Activated T-cell treated with anti-CD3 and anti-CD28 coated beads, Interleukin-2, amount 50 U/mL, for 1 hour (primary cell): ENCODE measurements at places on chromosomes 2 and 18.
A peak's percentile ranks its signal among the peaks of the same experiment; 100 is the strongest.

DNA sequence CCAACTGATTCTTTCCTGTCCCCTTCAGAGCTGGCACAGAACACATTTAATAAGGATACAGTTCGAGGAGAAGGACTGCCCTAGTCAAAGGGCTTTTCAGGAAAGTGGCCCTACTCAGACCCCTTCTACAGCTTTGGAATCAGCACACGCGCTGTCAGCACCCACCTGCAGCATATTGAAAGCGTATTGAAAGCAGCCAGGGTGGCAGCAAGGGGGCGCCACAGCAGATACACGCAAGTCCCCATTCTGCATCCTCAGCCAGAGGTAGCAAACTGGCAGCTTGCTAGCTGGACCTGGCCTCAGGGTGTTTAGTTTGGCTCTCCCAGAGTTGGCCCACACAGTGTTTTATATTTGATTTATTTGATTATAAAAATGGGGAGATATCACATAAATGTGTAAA, 101.0 kb upstream of the NT5C1B start:
- no peak for DNase-seq

DNA sequence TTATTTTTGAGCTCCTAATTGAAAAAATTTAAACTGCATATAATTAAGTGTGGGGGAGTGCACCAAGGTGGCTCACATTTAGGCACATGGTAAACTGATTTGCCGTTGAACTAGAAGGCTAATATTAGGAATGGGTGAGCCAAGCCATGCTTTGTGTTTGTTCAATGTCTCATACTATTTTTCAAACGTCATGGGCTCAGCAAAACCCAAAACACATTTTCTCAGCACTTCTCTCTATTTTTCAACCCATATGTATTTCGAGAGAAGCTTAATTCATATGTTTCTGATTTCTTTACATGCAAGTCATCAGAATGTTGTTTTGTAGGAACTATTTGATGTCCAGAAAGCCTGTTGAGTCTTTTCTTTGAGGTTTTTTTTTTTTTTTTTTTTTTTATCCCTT, 291.2 kb downstream of the TCF4 start:
- DNase-seq = no peak

DNA sequence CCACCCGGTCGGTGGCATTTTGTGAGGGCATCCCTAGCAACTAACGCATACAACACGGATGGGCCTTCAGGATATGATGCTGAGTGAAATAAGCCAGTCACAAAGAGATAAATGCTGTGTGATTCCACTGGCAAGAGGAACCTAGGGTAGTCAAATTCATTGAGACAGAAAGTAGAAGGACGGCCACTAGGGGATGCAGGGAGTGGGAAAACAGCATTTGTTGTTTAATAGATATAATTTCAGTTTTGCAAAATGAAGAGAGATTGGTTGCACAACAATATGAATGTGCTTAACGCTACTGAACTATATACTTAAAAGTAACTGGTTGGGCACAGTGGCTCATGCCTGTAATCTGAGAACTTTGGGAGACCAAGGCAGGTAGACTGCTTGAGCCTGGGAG, 112.9 kb downstream of the AFF3 start:
- DNase-seq = no peak

DNA sequence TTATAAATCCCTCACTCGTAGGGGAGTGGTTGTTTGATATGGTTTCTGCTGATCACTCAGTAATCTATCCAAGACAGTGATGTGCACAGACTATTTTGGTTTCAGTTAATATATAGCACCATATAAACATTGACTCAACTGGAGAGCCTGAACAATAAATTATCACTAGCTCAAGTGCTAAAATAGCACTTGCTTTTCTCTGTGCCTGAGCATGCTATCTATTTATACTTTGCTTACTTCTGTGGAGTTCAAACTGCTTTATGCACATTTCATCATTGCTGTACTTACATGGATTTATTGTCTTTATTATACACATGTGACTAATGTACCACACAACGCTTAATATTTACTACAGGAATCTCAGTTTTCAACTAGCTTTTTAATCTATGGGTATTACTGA, 133.6 kb downstream of the BCL2 start:
- no peak for DNase-seq

DNA sequence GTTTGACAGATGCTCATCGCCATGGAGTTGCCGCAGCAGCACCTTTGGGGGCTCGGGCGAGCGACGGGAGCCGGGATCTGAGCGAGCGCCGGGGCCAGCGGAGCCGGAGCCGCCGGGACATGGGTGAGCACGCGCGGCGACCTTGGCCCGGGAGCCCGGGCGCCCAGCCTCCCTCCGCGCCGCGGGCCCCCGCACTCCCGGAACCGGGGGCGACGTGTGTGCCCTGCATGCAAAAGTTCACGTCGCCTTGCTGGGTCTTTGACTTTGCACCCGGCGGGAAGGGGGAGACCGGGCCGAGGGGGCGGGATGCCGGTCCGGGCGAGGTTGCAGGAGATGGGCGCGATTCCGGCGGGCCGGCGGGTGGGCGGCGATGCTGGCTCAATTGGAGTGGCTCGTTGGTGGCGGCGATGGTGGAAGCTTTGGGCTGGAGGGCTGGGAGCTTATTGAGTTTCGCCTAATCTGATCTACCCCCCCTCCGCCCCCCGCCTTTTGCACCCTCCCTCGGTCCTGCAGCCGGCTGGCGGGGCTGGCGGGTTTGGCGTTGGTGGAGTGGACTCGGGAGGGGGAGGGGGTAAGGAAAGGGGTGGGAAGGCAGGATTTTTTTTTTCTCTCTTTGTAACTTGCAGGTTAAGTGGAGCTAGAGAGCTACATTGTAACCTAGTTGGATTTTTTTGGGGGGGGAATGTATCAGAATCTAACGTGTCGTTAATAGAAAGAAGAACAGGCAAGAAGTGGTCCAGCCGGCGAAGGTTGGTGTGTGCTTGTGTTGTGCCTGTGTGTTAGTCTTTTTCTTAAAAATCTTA, at the start of gene SETBP1:
SETBP1 (plus strand) TSS at position 616 of the 803 bp plus-strand sequence. CDS start 20,459 bp downstream, outside the sequence.
- DNase-seq = peak; percentile 24

DNA sequence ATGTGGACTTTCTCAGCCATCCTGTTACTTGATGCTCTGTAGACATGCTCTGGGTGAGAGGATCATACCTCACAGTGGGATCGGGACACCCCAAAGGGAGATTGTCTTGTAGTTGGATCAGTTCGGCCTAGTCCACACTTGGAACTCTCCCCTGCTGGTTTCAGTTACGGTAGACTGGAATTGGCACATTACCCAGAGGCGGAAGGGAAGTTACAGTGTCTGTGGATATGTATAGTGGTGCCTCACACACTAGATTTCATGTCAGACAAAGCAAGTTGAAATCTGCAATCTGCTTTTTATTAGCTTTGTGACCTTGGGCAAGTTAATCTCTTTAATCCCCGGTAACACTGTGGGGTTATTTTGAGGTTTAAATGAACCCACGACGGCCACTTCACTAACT, 16.2 kb upstream of the CTAGE1 start:
- no peak for DNase-seq
